CD4-positive, alpha-beta T cell treated with Interleukin-21 for 1 hour (primary cell): ENCODE measurements at places on chromosomes 1 and 21.

- no peak for DNase-seq
Observed at GRCh38 chr1:229334716-229335115, 8.1 kb downstream of the CCSAP start.

DNA sequence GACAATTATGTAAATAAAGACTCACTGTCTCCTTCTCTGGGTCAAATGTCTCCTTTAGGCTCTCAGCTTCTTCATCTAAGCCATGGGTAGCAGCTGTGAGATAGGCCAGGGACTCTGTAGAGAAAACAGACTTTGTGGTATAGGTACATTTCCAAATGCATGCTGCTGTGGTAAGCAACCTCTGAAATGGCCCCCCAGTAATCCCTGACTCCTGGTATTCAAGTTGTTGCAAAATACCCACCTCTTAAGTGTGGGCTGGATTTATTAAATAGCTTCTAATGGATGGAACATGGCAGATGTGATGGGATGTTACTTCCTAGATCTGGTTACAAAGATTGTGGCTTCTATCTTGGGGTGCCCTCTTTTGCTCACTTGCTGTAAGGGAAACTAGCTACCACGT is 11.1 kb upstream of the PEX19 start:
- no peak for DNase-seq

- peak; percentile 78 for DNase-seq
Observed at GRCh38 chr1:89085781-89086180, 20.8 kb upstream of the GBP1 start.

DNA sequence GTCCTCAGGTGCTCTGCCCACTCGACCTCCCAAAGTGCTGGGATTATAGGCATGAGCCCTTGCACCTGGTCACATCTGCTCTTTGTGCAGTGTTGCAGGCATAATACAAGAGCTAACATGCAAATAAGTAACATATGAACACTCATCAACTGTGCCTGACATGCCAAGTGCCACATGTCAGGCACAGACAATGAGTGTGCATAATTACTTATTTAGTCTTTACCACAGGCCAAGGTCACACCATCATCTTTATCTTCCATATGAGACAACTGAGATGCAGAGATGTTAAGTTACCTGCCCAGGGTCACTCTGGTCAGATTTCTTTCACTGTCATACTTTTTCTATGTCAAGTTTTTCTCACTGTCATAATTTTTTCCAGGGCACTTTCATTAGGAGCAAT is 126.1 kb downstream of the PPIAL4G start:
- DNase-seq = no peak

GRCh38 chr1:22712502-22713271 is 2.0 kb downstream of the EPHB2 start:
- DNase-seq = no peak

GRCh38 chr1:54037476-54037875 is 15.5 kb downstream of the TMEM59 start:
- no peak for DNase-seq

DNA sequence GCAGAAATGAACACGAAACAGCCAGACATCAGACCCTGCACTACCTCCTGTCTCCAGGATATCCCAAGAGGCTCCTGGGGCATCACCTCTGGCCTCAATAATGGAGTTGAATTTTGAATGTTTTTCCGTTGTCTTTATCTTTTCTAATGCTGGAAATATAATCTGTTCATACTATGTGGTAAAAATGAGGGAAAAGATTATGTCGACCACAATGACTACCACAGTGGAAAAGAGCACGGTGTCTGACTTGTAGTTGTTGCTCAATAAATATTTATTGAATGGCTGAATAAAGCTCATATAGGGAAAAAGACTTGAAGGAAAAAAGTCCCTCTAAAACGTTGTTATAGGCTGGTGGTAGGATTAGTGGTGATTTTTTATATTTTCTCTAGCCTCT is 44.6 kb upstream of the ROR1 start:
- no peak for DNase-seq

GRCh38 chr1:111656086-111657017 is 36.8 kb downstream of the RAP1A start:
- peak; percentile 50 for DNase-seq

DNA sequence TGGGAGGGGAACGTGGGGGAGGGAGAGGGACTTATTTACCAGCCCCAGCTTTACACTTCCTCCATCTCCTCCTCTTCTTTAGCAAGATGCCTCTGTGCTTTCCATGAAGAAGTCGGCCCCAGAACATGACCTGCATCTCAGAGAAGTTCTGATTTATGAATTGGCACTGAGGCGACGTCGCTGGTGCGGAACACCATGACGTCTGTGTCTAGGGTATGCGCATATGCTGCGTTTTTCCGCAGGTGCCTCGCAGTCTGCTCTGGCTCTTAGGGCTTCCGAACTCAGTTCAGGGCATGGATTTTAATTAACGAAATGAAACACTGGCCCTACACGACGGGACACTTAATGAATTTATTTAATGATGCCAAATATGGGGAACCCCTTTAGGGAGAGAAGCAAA is 510.3 kb downstream of the SMYD3 start:
- DNase-seq = no peak

- DNase-seq = no peak
Observed at GRCh38 chr1:154867841-154868605, 2.1 kb downstream of the KCNN3 start.
